HAP-1 (cell line): ENCODE measurements at places on chromosomes 2 and 18.

GRCh38 chr2:199443589-199444130, 14.1 kb downstream of the SATB2 start:
- no peak for DNase-seq

DNA sequence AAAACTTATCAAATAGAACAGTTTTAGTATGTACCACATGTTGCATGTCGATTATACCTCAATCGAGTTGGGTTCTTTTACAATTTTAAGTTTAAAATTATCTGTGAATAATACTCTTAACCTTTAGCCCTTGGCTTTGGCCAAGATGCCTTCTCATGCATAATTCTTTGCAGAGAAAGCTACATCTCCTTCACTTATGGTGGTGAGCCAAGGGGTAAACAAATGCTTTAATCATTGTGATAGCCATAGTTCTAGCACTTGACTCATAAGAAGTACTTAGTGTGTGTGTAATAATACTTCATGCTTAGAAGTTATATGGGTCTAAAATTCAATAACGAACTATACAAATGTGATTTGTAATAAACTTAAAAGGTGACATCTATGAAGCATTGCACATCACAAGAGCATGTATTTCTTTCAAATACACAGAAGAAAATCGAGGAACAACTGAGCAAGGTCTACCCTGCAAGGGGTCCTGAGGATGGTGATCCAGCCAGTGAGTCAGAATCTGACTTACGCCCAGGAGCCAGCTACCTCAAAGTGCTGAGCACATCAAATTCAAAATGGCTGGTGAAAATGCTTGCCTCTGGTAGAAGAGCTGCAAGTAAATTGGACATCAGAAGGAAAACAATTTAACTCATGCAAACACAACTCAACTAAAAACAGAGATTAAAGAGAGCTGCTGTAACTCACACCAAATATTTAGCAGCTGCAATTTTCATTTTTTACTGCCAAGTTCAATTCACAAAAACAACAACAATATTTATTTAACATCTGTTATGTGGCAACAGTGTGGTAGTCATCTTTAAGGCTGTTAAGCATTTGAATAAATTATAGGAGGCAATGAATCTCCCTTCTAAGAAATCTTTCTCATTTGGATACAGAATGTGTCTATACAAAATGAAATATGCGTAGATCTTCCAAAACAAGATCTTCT, 23.8 kb upstream of the TTC39C start:
- no peak for DNase-seq

GRCh38 chr2:10371441-10372196, 68.9 kb downstream of the HPCAL1 start:
- DNase-seq = peak; percentile 29

GRCh38 chr2:58357521-58357920, 116.4 kb upstream of the FANCL start:
- DNase-seq = no peak

DNA sequence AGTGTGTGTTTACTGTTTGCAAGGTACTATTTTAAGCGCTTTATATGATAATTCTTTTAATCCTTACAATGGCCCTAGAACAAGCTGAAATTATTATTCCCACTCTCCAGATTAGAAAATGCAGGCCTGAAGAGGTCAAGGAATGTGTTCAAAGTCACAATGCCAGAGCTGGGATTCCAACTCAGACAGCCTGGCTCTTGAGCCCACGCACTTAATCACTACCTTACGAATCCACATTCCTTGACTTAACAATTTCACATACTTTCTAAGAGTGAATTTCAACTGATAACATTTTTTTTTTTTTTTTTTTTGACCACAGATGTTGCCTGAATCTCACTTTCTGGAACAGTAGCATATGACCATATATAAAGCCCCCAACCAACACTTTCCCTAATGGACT, 400.3 kb downstream of the NCKAP5 start:
- no peak for DNase-seq

- DNase-seq = no peak
Observed at GRCh38 chr2:3864943-3865865, 161.8 kb downstream of the DCDC2C start.

GRCh38 chr2:240449764-240450531, 14.5 kb downstream of the GPC1 start:
- peak; percentile 30 for DNase-seq

DNA sequence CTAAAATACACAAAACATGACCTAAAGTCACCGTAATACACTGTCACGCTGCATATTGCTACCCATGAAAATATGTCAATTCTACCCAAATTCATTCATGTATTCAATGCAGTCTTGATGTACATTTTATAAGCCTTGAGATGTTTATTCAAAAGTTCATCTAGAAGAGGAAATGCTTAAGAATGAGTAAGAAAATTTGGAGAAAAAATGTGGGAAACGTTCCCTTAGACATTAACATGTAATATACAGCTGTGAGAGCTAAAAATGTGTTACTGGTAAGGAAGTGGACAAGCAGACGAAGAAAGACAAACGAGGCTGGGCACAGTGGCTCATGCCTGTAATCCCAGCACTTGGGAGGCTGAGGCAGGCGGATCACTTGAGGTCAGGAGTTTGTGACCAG, 37.3 kb downstream of the THAP4 start:
- DNase-seq = no peak

DNA sequence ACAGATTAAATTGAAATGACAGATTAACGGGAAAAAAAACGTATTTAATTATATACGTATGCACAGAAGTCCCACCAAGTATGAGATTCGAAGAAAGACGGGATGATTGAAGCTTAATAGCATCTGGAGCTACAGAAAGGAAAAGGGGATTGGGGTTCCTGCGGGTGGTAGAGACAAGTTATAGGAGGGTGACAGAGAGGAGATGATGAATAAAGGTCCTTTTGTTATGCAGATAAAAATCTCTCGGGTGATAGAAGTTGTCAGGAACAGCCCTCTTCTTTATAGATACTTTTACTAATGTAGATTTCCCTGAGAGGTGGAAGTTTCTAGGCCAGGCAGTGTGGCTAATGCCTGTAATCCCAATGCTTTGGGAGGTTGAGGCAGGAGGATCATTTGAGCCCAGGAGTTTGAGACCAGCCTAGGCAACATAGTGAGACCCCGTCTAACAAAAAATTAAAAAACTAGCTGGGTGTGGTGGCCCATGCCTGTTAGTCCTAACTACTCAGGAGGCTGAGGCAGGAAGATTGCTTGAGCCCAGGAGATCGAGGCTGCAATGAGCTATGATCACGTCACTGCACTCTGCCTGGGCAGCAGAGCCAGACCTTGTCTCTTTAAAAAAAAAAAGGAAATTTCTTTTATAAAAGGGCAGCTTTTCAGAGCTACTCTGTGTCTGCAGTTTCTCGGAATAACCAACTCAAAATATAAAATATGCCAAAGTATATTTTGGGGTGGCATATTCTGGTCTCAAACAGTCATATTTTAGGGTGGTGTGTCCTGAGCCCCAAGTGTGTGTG, 113.0 kb downstream of the STPG4 start:
- DNase-seq = no peak

DNA sequence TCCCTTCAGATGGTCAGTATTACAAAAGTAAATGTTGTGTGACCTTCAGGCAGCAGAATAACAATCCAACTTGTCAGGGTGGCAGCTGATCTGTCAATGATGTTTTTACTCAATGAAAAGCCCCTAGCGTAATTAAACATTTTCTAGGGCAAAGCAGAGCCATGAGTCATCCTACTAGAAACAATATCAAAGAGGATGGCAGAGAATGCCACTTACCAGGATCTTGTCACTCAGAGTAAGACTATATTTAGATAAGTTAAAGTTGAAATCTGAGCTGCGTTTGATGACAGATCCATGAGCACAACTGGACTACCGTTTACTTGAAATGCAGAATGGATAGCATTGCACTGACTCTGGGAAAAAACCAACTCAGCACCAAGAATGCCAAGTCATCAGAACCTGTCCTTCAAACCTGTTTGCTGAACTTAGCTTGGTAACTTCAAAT, 612.6 kb upstream of the ACVR2A start:
- DNase-seq = no peak

- DNase-seq = no peak
Observed at GRCh38 chr2:25297738-25298137, 44.0 kb downstream of the DNMT3A start.

GRCh38 chr18:56233595-56233994, 404.8 kb downstream of the TXNL1 start:
- no peak for DNase-seq

DNA sequence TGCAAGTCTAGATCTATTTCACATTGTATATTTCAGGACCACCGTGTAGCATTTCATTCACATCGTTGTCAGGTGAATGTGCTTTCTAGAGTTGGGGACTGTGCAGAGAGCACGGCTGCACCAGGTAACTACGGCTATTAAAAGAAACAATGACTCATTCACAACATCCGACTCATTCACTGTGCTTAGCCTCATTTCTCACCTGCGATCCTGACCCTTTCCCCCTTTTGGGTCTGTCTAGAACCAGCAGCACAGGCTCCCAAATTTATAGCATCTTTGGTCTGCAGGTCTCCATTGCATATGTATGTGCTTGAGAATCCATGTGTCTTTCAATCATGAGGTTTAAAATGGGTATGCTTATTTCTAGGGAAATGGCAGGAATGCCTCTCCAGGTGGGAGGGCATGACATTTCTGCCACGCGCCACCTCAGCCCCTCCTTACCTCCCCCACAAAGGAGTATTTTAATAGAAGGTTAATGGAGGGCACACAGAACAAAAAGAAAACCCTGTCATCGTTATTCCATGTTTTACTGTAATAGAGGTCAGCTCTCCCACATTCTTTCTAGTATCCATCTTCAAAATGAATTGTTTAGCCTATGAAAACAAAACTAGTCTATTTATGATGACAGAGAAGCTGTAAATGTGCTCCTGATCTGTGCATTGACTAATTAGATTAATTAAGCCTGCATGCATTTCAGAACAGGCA, 246.7 kb upstream of the EPHA4 start:
- no peak for DNase-seq

DNA sequence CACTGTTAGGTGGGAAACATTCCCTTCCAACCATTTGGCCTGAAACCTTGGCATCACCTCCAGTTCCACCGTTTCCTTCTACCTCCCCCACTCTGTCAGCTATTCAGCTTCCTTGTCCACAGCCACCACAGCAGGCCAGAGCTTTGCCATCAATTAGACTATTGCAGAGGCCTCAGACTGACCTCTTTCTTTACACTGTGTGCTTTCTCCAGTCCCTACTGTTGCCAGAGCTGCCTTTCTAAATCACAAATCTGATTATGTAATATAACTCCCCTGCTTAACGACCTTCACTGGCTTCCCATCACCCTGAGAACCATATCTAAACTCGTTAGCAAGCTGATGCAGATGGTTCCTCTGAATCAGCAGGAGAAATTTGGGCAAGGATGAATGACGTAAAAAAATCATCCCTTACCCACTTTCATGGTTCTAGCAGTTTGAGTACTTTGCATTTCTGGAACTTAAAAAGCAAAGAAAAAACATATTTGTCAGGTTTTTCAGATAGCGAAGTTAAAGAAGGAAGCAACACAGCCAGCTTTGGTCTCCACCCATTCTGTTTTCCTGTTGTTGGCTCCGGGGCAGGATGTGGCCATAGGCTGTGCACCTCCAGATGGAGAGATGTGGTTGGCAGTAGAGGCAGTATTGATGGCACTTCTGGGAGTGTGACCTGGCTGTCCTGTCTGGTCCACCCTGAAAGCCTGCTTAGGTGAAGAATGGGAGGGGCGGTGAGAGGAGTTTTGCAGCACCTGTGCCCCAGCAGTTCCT, 422.1 kb downstream of the PARD3B start:
- no peak for DNase-seq

- no peak for DNase-seq
Observed at GRCh38 chr2:226607379-226607778, 192.2 kb downstream of the IRS1 start.

DNA sequence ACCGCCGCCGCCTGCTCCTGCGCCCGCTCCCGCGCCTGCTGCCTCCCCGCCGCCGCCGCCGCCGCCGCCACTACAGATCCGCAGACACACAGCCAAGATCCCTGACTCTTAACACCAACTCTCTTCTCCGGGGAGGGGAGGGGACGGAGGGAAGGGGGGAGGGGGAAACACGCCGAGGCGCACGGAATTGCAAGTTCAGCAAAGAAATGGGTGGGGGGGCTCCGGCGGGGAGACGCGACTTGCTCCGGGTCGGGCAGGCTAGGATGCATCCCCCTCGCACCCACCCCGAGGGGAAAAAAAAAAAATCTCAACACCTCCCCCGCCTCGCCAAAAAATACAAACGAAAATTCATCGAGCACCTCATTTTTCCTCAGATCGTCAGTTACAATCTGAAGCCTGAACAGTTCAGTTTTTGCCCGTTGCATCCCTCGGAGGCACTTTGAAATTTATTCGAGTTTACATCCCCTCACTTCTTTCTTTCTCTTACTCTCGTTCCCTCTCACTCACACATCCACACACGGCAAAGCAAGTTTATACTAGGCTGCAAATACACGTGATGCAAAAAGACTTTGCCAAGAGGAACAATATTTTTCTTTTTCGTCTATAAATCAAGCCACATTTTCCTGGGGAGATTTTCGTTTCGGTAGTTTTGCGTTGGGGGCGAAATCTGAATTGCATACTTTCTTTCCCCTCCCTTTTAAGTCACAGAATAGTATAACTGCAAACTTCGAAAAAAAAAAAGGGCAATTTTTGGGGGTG, at the start of gene TCF4:
Gene TCF4 (minus strand): TSS at position 82 of the 759 bp plus-strand sequence. CDS start 1,076 bp downstream, outside the sequence.
- peak; percentile 78 for DNase-seq

GRCh38 chr2:149597050-149597667, 9.6 kb upstream of the MMADHC start:
- DNase-seq = no peak

- DNase-seq = no peak
Observed at GRCh38 chr2:28750316-28751251, 1.0 kb upstream of the PPP1CB start.

DNA sequence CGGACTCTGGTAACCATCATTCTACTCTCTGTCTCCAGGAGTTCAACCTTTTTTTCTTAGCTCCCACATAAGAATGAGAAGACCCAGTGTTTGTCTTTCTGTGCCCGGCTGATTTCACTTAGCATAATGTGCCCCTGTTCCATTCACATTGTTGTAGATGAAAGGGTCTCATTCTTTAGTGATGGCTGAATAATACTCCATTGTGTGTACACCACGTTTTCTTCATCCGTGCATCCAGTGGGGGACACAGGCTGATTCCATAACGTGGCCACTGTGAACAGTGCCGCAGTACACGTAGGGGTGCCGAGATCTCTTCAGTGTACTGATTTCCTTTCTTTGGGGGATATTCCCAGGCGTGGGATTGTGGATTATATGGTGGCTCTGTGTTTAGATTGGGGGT, 72.3 kb upstream of the NFATC1 start:
- no peak for DNase-seq

DNA sequence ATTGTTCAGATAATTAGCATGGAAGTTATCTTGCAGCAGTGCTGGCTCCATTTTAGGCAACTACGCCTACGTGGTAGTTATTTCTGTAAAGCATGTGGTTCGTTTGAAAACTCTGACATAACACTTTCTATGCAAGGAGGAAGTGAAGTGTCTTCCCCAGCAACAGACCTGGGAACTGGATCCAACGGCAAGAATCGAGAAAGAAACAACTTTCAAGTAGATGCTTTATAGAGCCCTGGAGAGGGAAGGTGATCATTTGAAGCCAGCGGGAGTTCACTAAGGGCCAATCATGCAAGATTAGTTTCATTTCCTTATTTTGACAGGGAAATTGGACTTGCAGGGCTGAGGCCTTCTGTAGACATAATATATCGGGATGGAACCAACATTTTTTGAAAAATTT, 218.3 kb downstream of the ACKR3 start:
- no peak for DNase-seq

- no peak for DNase-seq
Observed at GRCh38 chr2:118975133-118975532, 33.1 kb downstream of the MARCO start.

- no peak for DNase-seq
Observed at GRCh38 chr2:168550670-168551069, 94.6 kb downstream of the CERS6 start.
